ENCODE measurements at places on chromosomes 11 and 22. TPM values are rescaled to one million over a fixed set of nuclear protein-coding genes. Genes with fewer than 3 reads are reported as not detected.

RCOR2 gene
- total RNA-seq: not detected

DNAJB7 gene
- not detected for total RNA-seq

OR52I2 gene
- total RNA-seq: not detected

SCUBE2 gene
- total RNA-seq: 5.5 TPM

ENTHD1 gene
- not detected for total RNA-seq

PAX6 gene
- total RNA-seq: 1.0 TPM

TP53I11 gene
- 23.2 TPM for total RNA-seq

C11orf86 gene
- not detected for total RNA-seq

SLC17A6 gene
- total RNA-seq: not detected

PRG3 gene
- total RNA-seq: not detected

KCNK4 gene
- not detected for total RNA-seq

OR51B4 gene
- not detected for total RNA-seq

FOLR3 gene
- total RNA-seq: 12.3 TPM

MFRP gene
- not detected for total RNA-seq

MCAT gene
- 18.7 TPM for total RNA-seq

ARHGAP8 gene
- total RNA-seq: 26.0 TPM

UBQLN3 gene
- not detected for total RNA-seq

RBMXL2 gene
- not detected for total RNA-seq

NRGN gene
- not detected for total RNA-seq

APOA5 gene
- total RNA-seq: not detected

WT1 gene
- total RNA-seq: not detected

Data from mammary epithelial cell (primary cell).